MG63 (cell line): ENCODE measurements at places on chromosomes 1 and 21. TPM values are rescaled to one million over a fixed set of nuclear protein-coding genes. Genes with fewer than 3 reads are reported as not detected.
A peak's percentile ranks its signal among the peaks of the same experiment; 100 is the strongest.

Gene TAL1
- total RNA-seq: not detected in 2 replicates

Gene C1orf226
- total RNA-seq: not detected in 2 replicates

Gene KCNK2
- 1.1 and 2.8 TPM in 2 replicates for total RNA-seq

Gene CD164L2
- total RNA-seq: not detected in 2 replicates

GRCh38 chr1:94729267-94729666, 90.9 kb upstream of the SLC44A3 start:
- peak; percentile 50 for DNase-seq

- no peak for DNase-seq
These were observed 13.2 kb upstream of the CTSE start for GRCh38 chr1:206036663-206037455.

GRCh38 chr1:211606914-211607753, 28.2 kb upstream of the SLC30A1 start:
- DNase-seq: no peak

DNA sequence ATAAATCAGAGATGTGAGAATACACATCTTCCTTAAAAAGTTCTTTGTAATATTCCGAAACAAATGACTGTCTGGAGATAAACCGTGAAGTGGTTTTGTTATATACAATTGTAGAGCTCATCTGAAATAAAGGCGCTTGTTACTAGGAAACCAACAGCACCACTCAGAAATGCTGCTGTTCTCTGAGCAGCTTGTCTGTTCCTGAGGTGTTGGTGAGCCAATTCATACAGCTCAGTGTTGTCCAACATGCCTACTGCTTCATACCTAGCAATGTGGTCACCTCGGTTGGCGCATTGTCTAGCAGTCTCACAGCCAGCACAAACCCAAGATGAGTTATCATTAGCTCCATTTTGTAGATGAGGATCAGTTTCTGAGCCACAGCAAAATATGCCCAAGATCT, 44.4 kb downstream of the GFI1 start:
- no peak for DNase-seq

- DNase-seq: no peak
These were observed 17.4 kb downstream of the SLX9 start for GRCh38 chr21:44957047-44957831.

DNA sequence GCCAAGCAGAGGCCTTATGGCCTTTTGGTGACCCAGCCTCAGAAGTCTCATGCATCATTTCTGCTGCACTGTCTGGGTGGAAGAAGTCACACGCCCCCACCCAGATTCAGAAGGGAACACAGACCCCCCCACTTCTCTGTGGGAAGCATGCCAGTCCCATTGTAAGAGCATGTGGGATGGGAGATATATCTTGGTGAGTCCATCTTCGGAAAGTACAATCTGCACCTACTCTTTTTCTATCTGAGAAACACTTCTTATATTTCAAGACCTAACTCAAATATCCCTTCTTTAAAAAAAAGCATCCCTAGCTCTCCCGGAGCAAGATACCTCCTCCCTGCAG, 159.6 kb upstream of the FGGY start:
- no peak for DNase-seq

GRCh38 chr1:33346533-33346926, 25.6 kb upstream of the A3GALT2 start:
- peak; percentile 31 for DNase-seq

- DNase-seq: no peak
These were observed 5.3 kb upstream of the MOB3C start for GRCh38 chr1:46621930-46622329.

- peak; percentile 20 for DNase-seq
These were observed 10.5 kb downstream of the C1orf115 start for GRCh38 chr1:220700556-220701179.

DNA sequence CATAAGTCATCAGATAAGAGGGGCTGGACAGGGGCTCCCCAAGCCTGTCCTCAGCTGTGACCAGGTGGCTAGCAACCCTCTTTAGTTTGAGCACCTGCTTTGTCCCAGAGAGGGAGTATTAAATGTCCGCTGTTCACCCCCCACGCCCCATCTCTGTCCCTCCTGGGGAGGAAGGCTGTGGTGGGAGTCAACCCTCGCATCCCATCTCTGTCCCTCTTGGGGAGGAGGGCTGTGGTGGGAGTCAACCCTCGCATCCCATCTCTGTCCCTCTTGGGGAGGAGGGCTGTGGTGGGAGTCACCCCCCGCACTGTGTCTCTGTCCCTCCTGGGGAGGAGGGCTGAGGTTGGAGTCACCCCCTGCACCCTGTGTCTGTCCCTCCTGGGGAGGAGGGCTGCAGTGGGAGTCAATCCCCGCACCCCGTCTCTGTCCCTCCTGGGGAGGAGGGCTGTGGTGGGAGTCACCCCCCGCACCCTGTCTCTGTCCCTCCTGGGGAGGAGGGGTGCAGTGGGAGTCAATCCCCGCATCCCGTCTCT, 72.6 kb upstream of the ABCG1 start:
- DNase-seq: no peak

DNA sequence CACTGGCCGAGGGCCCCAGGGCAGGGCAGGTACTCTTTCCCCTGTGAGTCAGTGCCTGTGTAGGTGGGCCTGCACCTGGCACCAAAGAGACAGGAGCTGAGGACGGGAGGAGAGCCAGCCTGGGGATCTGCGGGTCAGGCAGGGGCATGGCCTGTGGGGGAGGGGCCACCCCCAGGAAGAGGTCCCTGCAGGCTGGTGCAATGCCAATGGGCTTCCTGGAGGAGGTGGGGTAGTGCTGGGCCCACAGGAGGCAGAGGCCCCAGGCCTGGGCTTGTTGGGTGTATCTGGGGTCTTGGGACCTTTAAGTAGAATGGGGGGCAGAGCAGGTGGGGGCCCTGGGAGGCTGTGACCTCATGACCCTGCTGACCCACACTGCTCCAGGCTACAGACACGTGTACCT, 23.2 kb downstream of the PLCH2 start:
- DNase-seq: no peak

GRCh38 chr1:211420845-211421454, 71.0 kb downstream of the RD3 start:
- DNase-seq: peak; percentile 8

- peak; percentile 51 for DNase-seq
These were observed 173.4 kb downstream of the TOMM20 start for GRCh38 chr1:234955107-234955731.

- peak; percentile 89 for DNase-seq
These were observed 23.0 kb downstream of the ACTA1 start for GRCh38 chr1:229410692-229411433.

DNA sequence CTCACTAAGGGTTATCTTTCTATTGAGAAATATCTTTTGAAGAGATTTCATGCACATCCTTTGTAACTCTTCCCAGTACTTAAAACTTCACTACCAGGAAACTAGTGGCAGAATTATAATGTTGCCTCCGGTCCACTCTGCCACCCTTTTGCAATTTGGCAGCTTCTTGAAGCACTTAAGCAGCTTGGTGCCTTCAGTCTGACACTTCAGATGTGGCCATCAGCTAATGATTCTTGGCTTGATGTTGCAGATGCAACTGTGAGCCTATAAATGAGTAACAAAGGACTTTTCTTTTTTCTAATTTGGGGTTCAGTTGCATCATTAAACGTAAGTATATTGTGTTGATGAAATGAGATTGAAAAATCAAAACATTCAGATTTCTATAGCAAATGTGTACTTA, 187.5 kb upstream of the C21orf91 start:
- no peak for DNase-seq

DNA sequence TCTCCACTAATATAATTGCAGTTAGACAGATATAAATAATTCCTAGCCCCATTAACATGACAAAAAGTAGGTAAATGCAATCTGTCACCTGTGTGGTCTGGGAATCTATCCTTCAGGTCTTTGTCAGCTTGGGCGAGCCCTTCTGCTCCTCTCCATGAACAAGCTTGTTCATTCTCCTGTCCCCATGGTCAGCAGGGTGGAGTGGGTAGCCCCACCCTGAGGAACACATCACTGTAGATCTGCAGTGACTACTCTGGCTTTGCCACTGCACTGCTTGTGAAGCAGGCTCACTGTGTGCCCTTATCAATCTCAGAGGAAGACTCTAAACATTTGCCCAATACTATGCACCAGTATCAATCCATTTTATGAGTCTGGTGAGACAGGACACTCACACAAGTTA, 279.0 kb downstream of the MATN1 start:
- no peak for DNase-seq

GRCh38 chr1:117735045-117735992, 129.5 kb downstream of the TENT5C start:
- peak; percentile 52 for DNase-seq

DNA sequence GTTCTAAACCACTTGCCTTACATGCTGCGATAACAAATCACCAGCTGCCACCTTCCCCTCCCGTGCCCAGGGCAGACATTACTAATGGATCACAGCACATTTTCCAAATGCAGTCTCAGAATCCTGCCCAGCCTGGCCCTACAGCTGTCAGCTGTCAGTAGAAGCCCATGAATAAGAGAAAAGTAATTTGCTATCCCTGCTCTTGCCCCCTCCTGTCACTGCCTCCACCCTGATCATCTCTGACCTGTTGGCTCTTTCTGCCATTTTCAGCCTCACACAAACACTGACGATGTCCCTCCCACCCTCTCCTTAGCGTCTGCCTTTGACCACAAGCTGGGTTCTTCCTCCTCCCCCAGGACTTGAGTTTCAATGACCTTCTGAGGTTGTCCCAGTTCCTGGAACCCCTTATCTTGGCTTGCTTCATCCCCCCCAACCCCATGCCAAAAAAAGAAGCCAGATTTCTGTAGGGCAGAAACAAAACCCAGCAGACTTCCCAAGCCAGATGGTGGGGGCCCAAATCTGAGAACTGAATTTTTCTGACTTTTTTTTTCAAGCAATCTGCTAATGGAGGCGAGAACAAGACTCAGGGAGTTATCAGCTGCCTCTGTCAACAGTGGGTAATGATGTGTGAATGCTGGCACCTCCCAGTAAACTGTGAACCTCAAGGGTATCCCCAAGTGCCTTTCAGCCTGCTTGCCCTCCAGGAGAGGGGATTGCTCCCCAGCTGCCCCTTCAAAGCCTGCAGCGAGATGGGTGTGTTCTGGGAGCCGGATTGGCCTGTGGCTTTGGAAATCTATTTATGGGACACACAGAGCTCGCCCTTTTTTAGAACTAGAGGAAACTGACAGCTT, 216.5 kb upstream of the VAMP3 start:
- no peak for DNase-seq

GRCh38 chr1:43441894-43442637, 11.7 kb downstream of the HYI start:
- DNase-seq: no peak

DNA sequence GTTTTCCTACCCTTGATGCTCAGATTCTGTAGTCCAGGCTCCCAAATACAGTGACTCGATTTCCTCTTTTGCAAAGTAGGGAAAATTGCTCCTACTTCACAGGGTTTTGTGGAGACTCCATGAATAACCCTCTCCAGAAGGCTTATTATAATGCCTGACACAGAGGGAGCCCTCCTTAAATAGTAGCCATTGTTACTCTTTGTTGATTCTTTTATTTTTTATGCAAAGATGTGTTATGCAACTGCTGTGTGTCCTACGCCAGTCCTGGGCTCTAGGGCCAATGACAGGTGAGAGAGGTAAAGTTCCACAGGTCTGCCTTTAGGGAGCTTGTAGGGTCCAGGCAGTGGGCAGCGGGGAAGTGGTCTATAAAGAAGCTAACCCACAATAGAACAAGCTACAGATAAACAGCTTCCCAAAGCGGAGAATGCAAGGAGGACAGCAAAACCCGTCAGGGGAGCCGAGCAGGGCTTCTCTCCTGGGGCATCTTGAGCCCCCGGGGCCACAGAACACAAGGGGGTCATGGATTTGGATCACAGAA, 1.5 kb downstream of the AADACL3 start:
- no peak for DNase-seq

DNA sequence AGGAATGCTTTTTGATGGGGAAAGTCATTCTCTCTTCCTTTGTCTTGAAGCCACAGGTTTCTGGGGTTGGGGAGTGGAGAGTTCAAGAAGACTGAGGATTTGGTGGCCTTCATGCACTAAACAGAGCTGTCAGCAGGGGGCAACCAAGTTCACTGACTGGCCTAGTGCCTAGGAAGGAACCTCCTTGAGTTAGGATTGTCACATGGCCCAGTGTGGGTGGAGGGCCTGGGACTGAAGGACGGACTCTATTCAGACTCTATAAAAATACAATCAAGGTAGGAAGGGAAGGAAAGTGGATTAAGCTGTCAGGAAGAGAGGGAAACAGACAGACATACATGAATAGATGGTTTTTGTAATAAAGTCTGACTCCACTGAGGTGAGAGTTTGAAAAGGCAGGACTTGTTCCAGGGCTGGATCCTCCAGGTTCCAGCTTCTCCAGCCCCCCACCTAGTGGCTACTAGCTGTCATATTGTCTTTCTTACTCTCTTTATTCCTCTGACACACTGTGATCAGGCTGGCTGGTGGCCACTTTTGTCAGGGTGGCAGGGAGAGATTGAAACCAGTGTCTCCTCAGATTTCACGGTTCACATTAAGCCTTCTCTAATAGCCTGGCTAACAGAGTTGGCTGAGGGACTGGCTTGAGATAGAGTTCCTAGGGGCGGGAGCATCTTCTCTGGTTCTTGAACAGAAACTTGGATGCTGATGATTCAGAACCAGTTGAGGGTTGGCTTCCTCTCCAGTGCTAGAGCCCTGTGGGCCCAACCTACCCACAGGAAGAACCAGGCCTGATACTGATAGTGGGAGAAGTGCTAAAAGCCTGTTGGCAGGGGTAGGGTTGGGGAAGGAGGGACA, 4.1 kb upstream of the SH3BGRL3 start:
- peak; percentile 94 for DNase-seq
